Left lung (tissue), 14 donors: ENCODE measurements at places on chromosomes 4 and X. TPM values are rescaled to one million over a fixed set of nuclear protein-coding genes. Genes with fewer than 3 reads are reported as not detected.
A peak's percentile ranks its signal among the peaks of the same experiment; 100 is the strongest.

Gene MAGEA2
- total RNA-seq, result not detected

Gene ABLIM2
- total RNA-seq, result 8.8 TPM

Gene RIPPLY1
- not detected for total RNA-seq

Gene CXCL3
- total RNA-seq, result 12.4 TPM

GRCh38 chrX:52270453-52271116, 85.9 kb downstream of the MAGED4 start:
- H3K27ac ChIP-seq, result no peak overlapping the region
- H3K36me3 ChIP-seq, result no peaks in the 10 kb centered on the region
- no peak for DNase-seq
- no peaks in the 10 kb centered on the region for H3K4me1 ChIP-seq
- H3K27me3 ChIP-seq, result peaks cover 3% of the 10 kb centered on the region
- no peak overlapping the region for H3K4me3 ChIP-seq

- peaks cover 20% of the 10 kb centered on the region for H3K36me3 ChIP-seq
- no peak overlapping the region for H3K27ac ChIP-seq
- H3K27me3 ChIP-seq, result no peaks in the 10 kb centered on the region
- no peaks in the 10 kb centered on the region for H3K4me1 ChIP-seq
These were observed 26.3 kb downstream of the PRPS2 start for GRCh38 chrX:12817528-12817927.

DNA sequence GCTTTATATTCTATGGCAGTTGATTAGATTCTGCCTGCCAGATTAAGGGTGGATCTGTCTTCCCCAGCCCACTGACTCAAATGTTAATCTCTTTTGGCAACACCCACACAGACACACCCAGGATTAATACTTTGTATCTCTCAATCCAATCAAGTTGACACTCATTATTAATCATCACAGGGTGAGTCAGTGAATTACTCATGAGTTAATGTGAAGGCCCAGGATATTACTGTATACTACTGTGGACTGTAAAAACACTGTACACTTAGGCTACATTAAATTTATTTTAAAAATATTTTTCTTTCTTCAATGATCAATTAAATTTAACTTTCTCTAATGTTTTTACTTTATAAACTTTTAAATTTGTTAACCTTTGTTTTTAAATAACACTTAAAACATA, 87.7 kb downstream of the NAP1L3 start:
- H3K27ac ChIP-seq, result no peak overlapping the region
- H3K36me3 ChIP-seq, result no peaks in the 10 kb centered on the region
- no peaks in the 10 kb centered on the region for H3K4me1 ChIP-seq
- H3K27me3 ChIP-seq, result no peaks in the 10 kb centered on the region

DNA sequence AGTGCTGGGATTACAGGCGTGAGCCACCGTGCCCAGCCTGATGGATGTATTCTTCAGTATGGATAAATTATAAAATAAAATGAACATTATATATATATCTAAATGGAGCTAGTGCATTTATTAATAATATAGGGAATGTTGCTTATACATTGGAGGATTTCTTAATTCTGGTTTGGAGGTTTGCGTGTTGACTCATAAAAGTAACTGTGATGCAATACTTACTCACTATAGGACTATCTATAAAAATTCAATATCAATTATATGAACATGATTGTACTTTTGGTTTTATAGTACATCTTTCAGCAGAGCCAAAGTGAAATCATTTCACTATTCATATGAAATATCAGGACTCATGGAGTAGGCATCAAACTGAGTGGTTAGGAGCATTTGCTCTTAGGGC, 3.2 kb upstream of the AREG start:
- no peaks in the 10 kb centered on the region for H3K27me3 ChIP-seq
- no peaks in the 10 kb centered on the region for H3K36me3 ChIP-seq
- H3K4me3 ChIP-seq, result no peak overlapping the region

DNA sequence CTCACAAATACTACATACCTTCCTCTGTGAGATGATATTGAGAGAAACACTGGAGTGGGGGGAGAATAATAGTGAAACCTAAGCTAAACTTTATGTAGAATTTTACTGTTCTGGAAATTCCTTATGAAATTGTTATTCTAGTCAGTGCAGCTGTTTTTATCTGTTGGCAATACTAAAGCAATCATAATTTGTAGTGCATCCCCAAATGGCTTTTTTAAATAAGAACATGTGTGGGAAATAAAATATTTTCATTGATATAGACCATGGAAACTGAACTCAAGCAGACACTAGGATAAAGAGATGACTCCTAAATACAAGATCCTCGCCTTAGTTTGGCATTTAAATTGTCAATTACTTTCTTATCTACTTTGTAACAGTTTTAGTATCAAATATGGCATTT, 51.1 kb downstream of the SEC24D start:
- no peak for DNase-seq
- no peak overlapping the region for H3K4me3 ChIP-seq
- no peaks in the 10 kb centered on the region for H3K36me3 ChIP-seq
- no peaks in the 10 kb centered on the region for H3K4me1 ChIP-seq
- no peaks in the 10 kb centered on the region for H3K27me3 ChIP-seq
- H3K27ac ChIP-seq, result no peak overlapping the region

- H3K4me1 ChIP-seq, result no peaks in the 10 kb centered on the region
- no peak for DNase-seq
These were observed 113.2 kb downstream of the SPCS3 start for GRCh38 chr4:176432811-176433540.

DNA sequence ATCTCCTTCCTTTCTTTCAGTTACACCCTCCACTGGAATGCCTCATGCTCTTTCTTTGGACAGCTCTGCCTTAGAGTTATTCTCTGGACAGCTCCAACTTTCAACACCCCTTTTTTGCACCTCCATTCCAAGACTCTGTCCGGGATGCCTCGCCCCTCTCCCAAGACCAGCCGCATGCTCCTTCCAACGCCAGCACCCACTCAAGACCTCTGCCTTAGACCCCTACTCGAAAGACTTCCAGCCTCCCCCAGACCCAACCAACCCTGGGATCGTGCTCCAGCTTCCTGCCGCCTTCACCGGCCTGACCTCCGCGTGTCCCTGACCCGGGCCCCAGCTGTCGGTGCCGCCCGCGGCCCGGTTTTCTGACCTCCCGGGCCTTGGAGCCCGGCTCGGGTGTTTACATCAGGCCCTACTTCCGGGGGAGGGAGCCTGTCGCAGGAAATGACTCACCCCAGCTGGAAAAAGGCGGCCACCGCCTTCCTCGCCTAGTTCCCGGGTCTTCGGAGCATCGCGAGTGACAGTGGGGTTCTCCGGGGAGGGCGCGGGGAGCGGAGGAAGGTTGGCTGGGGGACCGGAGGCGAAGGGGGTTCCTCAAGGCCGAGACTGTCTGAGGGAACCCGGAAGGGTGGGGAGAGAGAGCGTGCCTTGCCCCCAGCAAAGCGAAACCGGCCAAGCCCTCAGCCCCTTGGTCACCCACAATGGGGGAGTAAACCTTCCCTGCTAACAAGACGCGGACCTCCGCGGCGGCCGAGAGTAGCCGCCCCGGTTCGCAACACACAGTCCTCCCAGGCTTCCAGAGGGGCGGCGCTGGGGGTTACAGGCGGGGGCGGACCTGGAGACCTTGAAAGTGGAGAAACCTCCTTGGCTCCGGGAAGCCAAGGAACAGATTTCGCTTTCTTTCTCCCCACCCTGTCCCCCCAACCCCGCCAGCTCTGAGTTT, at the start of gene WDR45:
TSS of gene WDR45 (minus strand) at position 399 of the 940 bp plus-strand sequence. CDS start 1,792 bp downstream, outside the sequence.
- peaks cover 4% of the 10 kb centered on the region for H3K4me1 ChIP-seq
- no peaks in the 10 kb centered on the region for H3K27me3 ChIP-seq
- peak; percentile 80 for DNase-seq
- peak within 1 kb of the TSS; percentile 43 for H3K4me3 ChIP-seq

GRCh38 chr4:141301216-141301615, 80.5 kb downstream of the ZNF330 start:
- no peak overlapping the region for H3K27ac ChIP-seq
- H3K27me3 ChIP-seq, result no peaks in the 10 kb centered on the region
- no peak for DNase-seq
- H3K4me3 ChIP-seq, result no peak overlapping the region

GRCh38 chrX:16445166-16445752, 204.7 kb upstream of the S100G start:
- no peaks in the 10 kb centered on the region for H3K27me3 ChIP-seq
- no peak overlapping the region for H3K27ac ChIP-seq
- no peaks in the 10 kb centered on the region for H3K4me1 ChIP-seq
- H3K36me3 ChIP-seq, result no peaks in the 10 kb centered on the region
- DNase-seq, result no peak

DNA sequence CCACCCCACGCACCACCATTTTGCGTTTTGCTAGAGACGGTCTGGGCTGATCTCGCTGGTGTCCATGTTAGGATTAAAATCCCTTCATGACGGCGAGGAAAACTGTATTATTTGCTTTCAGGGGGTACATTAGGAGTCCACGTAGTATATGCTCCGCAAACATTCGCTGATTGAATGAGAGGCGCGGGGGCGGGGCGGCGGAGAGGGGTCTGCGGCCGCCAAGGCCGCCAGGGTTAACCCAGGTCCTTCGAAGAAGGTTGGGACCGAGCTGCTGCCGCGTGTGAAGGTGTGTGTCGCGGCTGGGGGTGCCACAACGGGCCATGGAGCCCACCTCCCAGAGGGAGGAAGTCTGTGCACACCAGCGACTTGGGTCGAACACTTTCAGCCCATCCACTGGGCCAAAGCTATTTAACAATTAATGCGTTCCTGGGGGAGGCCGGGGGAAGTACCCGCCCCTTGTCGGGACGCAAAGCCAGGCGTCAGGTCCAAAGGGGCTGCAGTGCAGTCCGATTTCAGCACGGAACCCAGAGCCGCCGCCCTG, 6.4 kb upstream of the PITX2 start:
- H3K27ac ChIP-seq, result no peak overlapping the region
- no peak for DNase-seq
- peaks cover 100% of the 10 kb centered on the region for H3K27me3 ChIP-seq
- no peaks in the 10 kb centered on the region for H3K36me3 ChIP-seq
- no peak overlapping the region for H3K4me3 ChIP-seq

DNA sequence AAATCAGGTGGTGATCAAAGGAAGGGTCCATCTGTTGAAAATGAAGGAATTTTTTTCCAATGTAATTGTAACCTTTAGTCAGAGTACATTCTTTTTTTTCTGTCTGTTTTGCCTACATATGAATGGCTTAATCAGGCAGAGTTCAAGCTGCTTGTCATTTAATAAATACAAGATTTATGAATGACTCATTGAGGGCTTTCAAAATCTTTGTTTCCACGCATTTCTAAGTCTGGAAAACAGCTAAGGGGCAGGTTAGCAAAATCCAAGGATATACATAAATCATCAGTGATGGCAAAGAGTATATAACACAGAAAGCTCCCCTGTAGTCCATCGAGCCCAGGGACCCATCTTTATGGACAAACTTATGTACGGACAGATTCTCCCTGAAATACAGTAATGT, 1.8 kb downstream of the CA5B start:
- H3K4me3 ChIP-seq, result no peak overlapping the region
- no peak overlapping the region for H3K27ac ChIP-seq
- H3K36me3 ChIP-seq, result no peaks in the 10 kb centered on the region
- H3K4me1 ChIP-seq, result no peaks in the 10 kb centered on the region
- no peak for DNase-seq

- no peak for DNase-seq
- H3K27me3 ChIP-seq, result no peaks in the 10 kb centered on the region
- no peaks in the 10 kb centered on the region for H3K4me1 ChIP-seq
- H3K36me3 ChIP-seq, result no peaks in the 10 kb centered on the region
- H3K27ac ChIP-seq, result no peak overlapping the region
- H3K4me3 ChIP-seq, result no peak overlapping the region
These were observed 232.7 kb downstream of the FSTL5 start for GRCh38 chr4:161931089-161931488.

GRCh38 chr4:139957986-139958738, 195.8 kb downstream of the MAML3 start:
- no peaks in the 10 kb centered on the region for H3K36me3 ChIP-seq
- H3K4me3 ChIP-seq, result no peak overlapping the region
- DNase-seq, result no peak
- no peaks in the 10 kb centered on the region for H3K27me3 ChIP-seq
- H3K4me1 ChIP-seq, result peaks cover 14% of the 10 kb centered on the region

DNA sequence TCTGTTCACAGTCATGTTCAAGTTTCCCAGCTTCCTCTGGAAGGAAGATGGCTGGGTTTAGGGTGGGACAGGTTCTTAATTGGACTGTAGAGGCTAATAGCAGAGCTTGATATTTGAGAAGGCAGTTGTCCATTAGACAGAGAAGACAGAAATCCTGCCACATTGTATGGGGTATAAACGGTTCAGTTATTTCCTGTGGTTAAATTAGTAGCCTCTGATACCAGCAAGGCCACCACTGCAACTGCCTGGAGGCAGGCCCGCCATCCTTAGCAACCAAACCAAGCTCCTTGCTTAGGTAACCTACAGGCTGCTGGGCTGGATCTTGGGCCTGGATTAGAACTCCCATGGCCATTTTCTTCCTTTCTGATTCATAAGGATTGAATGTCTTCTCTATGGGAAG, 1367.0 kb downstream of the PCDH7 start:
- H3K36me3 ChIP-seq, result no peaks in the 10 kb centered on the region
- no peaks in the 10 kb centered on the region for H3K27me3 ChIP-seq
- no peaks in the 10 kb centered on the region for H3K4me1 ChIP-seq
- no peak overlapping the region for H3K27ac ChIP-seq
- no peak overlapping the region for H3K4me3 ChIP-seq

GRCh38 chr4:77384094-77384493, 221.5 kb upstream of the CXCL13 start:
- H3K4me1 ChIP-seq, result no peaks in the 10 kb centered on the region
- H3K27me3 ChIP-seq, result no peaks in the 10 kb centered on the region
- H3K36me3 ChIP-seq, result no peaks in the 10 kb centered on the region
- no peak overlapping the region for H3K4me3 ChIP-seq

DNA sequence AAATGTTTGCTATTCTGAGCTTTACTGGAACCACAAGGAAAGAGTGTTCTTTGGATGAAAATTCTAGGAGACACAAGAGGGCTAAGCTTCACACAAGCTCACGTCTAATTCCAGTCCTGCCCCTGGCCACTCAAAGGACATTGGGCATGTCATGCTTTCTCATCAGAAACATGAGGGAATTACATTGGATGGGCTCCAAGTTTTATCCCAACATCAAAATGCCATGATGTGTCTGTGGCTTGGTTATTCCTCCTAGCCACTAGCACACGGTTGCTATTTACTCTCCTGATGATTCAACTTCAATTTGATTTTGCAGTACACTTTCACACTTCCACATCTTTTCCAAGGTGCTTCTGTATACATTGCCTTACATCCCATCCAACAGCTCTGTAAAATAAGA, 149.6 kb upstream of the FAM9B start:
- DNase-seq, result no peak
- H3K27me3 ChIP-seq, result no peaks in the 10 kb centered on the region
- H3K4me3 ChIP-seq, result no peak overlapping the region
- H3K36me3 ChIP-seq, result no peaks in the 10 kb centered on the region
- H3K4me1 ChIP-seq, result no peaks in the 10 kb centered on the region

- no peak for DNase-seq
- no peaks in the 10 kb centered on the region for H3K4me1 ChIP-seq
- H3K36me3 ChIP-seq, result no peaks in the 10 kb centered on the region
- H3K27ac ChIP-seq, result no peak overlapping the region
- no peaks in the 10 kb centered on the region for H3K27me3 ChIP-seq
- no peak overlapping the region for H3K4me3 ChIP-seq
These were observed 414.1 kb downstream of the CENPC start for GRCh38 chr4:67131224-67131623.

GRCh38 chr4:176845636-176846035, 52.9 kb upstream of the VEGFC start:
- no peak overlapping the region for H3K27ac ChIP-seq
- H3K27me3 ChIP-seq, result no peaks in the 10 kb centered on the region
- DNase-seq, result no peak
- no peaks in the 10 kb centered on the region for H3K36me3 ChIP-seq
- H3K4me1 ChIP-seq, result no peaks in the 10 kb centered on the region
- H3K4me3 ChIP-seq, result no peak overlapping the region
